ENCODE measurements at places on chromosomes 2 and 18. TPM values are rescaled to one million over a fixed set of nuclear protein-coding genes. Genes with fewer than 3 reads are reported as not detected.

GRCh38 chr2:101232770-101233169 lies 19.9 kb upstream of the CNOT11 start:
- no peak for DNase-seq

DNA sequence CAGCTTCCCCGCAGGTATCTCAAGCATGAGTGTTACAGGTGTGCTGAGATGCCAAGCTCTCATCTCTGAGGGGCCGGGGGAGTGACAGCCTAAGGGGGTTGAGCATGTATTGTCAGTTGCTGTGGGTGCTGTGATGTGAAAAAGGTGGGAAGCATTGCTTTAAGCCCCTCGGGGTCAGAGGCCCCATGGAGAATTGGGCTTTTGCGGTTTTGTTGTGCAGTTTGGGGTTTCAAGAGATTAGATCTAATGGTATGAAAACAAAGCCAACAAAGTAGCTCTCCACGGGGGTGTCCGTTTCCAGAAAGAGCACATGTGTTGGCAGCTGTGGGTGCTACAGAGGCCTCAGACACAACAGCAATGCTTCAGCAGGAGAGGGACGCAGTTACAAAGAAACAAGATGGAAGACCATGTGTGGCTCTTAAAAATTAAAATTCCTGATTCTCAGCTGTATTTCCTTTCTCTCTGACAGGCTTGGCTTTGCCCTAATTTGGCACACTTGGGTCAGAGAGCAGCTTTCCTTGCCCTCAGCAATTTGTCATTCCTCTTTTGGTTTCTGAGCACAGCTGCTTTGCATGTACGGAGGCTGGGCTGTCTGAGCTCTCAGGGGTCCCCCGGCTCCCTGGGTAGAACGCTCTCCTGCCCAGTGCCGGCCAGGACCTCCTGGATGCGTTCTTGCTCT lies 69.9 kb downstream of the TMEM247 start:
- DNase-seq, result no peak

DNA sequence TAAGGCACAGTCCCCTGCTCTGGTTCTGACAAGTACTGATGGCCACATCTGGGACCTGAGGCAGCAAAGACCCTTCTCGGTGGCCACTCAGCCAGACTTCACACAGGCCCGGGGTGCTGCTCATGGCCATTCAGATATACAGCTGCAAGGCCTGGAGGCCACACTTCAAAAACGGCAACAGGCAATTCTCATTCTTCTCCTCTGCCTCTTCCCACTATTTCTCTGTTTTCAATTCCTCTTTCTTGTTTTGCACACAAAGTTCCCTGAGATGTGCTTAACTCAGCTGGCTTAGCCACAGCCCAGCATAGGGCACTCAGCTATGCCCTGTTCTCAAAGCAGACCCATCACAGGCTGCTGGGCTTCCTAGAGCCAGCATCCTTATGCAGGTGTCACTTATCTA lies 29.9 kb downstream of the PTPN18 start:
- no peak for DNase-seq

DNA sequence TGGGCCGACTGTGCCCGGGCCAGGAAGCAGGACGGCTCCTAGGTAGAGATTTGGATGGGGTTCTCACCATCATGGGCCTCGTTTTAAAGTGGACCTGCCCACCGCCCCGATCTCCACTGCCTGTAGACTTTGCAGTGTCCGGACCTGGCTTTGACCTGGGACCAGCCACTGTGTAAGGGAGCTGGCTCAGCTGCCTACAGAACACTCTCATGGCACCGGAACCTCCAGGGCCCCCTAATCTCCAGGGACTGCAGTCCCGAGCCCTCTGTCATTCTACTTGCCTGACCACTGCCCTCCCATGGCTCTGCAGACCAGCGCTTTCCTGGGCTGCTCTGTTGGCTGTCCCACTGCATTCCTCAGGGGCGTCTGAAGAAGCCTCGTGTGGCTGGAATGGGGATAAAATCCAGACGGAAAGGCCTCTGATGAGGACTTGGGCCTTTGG lies 120.8 kb downstream of the GLI2 start:
- DNase-seq, result peak; percentile 24

- no peak for DNase-seq
Observed at GRCh38 chr2:203983064-203983715, 46.6 kb downstream of the ICOS start.

DNA sequence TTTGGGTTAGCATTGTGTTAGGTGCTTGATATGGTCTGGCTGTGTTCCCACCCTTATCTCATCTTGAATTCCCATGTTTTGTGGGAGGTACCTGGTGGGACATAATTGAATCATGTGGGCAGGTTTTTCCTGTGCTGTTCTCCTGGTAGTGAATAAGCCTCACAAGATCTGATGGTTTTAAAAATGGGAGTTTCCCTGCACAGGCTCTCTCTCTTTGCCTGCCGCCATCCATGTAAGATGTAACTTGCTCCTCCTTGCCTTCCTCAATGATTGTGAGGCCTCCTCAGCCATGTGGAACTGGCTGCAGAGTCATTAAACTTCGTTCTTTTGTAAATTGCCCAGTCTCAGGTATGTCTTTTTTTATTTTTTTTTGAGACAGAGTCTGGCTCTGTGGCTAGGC lies 2.8 kb downstream of the MSH2 start:
- DNase-seq, result no peak

DNA sequence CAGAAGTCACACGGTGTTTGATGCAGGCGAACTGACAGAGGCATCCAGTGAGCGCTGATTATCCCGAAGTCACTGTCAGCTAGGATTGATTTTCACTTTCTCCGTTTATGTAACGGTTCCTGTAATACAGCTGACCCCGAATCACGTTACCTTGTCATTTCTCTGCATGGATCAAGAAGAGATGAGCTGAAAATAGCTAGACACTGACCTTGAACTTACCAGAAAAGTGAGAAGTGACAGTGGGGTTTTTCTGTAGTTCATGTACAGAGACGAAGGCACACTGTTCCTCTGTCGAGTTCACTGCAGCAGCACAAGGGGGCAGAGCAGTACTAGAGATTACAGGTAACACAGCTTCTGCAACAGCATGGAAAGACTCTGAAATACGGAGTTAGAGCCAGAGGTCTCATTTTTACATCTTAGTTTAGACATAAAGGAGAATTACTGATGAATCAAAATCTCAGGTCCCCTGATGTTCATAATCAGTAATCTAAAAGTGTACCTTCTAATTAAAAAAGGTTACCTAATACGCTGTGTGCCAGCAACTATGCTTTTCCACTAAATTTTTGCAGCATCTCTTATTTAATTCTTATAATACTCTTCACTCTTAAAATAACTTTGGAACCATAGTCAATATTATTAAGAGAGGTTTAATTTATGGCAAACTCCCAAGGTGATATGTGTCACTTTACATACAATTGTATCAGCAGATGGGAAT lies 33.1 kb downstream of the ARHGAP15 start:
- DNase-seq, result peak; percentile 56

Gene RPIA
- polyA plus RNA-seq, result 35.3 TPM

Gene KDM3A
- 98.5 TPM for polyA plus RNA-seq

Gene ZNF521
- 55.5 TPM for polyA plus RNA-seq

Gene PDE1A
- polyA plus RNA-seq, result 16.1 TPM

Gene CLASP1
- polyA plus RNA-seq, result 47.6 TPM

Gene HOXD12
- not detected for polyA plus RNA-seq

All from right lung (tissue), 10 donors.